ENCODE measurements at places on chromosomes 7 and 10. TPM values are rescaled to one million over a fixed set of nuclear protein-coding genes. Genes with fewer than 3 reads are reported as not detected.

DNA sequence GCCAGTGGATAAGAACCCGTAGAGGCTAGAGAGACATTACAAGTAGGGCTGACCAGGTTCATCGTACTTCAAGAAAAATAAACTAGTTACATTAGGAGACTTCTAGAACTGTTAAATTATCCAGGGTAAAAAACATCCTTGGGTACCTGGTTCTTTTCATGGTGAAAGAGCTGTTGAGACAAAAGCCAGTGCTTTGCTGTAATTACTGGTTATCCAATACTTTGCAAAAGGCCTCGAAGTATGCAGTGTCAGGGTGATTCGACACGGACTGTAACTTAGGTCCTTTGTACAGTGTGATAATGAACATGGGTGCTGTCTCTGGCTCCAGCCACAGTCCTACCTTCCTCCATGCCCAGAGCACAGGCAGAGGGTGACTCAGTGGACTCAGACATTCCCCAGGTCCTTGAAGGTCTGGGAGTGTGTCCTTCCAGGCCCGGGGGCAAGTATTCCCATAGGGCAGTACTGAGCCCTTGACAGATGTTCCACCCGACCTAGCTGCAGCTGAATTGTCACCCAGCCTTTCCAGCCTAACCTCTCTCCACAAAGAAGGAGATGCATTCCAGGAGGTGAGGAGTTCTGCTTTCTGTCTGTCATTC, 123.6 kb upstream of the TMEM72 start:
- ATAC-seq, result no peak

DNA sequence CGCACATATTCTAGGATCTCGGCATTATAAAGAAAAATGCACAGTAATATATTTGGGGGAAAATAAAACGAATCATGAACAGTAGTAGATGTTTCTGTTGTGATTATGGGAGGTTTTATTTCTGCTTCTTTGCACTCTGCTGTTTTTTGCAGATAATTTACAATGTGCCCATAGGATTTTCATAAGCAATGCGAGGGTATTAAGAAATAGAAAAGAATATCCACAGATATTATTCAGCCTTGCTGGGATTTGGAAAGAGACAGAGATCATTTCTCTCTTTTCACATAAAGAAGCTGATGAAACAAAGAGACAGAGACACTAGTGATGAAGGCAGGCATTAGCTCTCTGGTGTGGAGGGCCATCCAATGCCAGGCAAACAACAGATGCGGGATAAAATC, 158.6 kb downstream of the KCNMA1 start:
- no peak for ATAC-seq

- ATAC-seq, result peak; percentile 2
Measured at GRCh38 chr10:131901181-131901829, 497 bp downstream of the PPP2R2D start.

DNA sequence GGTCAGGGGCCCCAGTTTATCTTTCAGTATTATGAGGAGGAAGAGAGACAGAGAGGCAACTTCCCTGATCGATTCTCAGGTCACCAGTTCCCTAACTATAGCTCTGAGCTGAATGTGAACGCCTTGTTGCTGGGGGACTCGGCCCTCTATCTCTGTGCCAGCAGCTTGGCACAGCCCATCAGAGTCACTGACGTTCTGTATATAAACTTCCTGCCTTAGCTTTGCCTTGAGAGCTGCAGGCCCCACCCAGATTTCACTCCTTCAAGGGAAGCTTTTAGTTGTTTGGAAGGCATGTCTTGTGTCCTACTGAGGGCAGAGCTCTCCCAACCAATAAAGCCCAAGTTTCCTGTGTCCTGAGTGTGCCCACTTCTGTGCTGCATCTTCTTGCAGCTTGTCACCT, 242.5 kb upstream of the PRSS58 start:
- ATAC-seq, result peak; percentile 44

DNA sequence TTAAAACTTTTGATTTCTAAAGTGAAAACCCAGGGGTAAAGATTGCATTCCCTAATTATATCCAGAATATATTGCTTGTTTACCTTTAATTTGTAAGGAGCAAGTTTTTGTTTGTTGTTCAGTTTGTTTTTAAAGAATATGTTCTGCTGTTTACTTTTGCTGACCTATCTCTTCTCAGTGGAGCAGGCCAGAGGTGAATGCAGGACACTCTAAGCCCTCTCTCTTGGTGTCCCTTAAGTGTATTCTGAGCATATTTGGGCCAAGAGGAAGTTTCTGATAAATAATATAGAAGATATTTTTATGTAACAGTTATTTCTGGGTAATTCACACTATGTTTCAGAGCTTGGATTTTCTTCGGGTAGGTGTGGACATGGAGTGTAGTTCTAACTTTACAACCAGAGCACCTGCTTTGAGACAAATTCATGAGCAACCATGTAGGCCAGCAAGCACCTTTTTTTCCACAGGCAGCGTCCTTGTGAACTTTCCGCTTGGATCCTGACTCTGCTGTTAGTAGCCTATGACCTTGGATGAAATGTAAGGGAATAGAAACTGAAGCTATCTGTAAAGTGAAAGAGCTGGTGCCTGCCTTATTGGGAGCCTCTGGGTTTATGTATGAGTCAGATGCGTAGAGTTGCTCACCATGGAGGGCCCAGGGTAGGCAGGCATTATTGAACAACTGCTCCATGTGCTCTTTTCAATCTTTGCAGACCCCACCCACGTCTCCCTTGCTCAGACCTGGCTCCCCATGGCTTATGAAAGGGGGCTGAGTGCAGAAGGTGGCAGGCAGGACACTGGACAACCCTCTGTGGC, 16.1 kb downstream of the OGDH start:
- peak; percentile 83 for ATAC-seq

DNA sequence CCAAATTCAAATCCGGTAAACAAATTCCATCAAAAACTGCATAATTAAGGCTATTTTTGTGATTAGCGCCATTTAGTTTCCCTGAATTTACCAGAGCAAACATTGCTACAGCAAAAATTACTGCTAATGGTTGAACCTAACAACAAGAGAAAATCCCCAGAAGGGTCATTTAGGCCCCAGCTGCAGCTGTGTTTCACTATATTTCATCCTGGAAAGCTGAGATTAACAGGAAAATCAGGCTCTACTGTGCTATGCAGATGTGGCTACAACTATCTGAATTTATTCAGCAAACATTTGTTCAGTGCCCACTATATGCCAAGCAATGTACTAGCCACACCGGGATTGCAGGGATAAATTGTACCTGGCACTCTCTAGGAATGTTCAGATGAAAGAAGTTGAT, 104.0 kb downstream of the PON1 start:
- no peak for ATAC-seq

DNA sequence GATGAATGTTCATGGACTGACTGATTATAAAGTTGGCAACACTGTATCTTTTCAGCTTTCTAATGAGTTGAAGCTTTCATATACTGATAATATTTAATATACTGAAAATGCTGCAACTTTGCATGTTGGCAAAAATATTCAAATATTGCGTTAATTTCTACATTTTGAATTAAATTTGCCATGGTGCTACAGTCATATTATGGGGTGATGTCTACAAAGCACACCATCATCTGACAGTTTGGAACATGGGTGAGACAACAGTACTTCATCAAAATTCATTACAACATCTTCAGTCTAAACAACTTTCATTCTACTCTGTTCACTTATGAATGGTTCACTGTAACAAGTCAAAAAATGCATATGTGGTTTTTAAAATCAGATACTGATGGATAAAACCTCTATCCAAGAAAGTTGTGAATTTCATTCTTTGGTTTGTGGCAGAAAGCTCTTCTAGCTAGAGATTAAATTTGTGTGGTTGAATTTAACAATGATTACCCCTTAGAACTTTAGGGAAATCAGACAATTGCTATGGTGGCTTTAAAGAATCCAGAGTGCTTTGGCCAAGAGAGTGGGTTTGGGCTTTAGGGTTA, 136.4 kb downstream of the TMEM26 start:
- no peak for ATAC-seq

DNA sequence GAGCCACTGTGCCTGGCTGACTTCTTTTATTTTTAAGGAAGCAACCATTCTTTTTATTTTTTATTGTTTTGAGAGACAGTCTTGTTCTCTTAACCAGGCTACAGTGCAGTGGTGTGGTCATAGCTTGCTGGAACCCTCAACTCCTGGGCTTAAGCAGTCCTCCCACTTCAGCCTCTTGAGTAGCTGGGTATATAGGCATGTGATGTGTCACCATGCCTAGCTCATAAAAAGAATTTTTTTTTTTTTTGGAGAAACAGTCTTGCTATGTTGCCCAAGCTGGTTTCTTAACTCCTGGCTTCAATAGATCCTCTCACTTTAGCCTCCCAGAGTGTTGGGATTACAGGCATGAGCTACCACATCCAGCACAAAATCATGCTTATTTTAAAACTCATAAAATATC, 5.8 kb downstream of the MCU start:
- no peak for ATAC-seq

- ATAC-seq, result no peak
Measured at GRCh38 chr7:47622586-47622945, 40.7 kb upstream of the TNS3 start.

GRCh38 chr10:100469756-100470155, 6.9 kb downstream of the WNT8B start:
- ATAC-seq, result no peak

DNA sequence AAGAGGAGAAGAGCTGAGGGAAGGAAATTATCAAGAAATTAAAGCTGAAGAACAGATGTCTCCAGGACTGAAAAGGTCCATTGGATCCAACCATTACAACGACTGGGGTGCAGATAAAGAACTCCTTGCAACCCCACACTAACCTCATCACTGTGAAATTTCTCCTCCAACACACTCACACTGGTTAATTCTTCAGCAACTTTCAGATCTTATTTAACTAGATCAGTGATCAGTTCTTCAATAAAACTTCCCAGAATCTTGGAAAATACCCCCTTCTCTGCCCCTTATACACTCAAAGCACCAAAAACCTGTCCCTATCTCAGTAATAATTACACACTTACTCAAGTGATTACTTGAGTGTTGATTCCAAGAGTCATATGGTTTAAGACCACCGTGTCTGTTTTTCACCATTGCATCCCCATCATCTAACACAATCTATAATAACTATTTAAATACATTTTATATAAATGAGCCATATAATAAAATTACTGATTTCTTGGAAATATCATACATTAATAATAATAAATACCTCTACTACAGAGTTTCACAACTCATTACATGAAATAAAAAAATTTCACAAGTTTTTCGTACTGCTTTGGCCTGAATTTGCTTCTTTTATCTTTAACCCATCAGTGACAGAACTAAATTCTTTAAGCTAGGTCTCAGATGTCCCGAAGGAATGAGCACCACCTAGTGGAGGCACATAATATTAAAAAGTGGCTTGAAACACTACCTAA, 123.7 kb downstream of the MPP7 start:
- peak; percentile 58 for ATAC-seq

GRCh38 chr7:116785843-116786242, 76.5 kb upstream of the CAPZA2 start:
- ATAC-seq, result no peak

DNA sequence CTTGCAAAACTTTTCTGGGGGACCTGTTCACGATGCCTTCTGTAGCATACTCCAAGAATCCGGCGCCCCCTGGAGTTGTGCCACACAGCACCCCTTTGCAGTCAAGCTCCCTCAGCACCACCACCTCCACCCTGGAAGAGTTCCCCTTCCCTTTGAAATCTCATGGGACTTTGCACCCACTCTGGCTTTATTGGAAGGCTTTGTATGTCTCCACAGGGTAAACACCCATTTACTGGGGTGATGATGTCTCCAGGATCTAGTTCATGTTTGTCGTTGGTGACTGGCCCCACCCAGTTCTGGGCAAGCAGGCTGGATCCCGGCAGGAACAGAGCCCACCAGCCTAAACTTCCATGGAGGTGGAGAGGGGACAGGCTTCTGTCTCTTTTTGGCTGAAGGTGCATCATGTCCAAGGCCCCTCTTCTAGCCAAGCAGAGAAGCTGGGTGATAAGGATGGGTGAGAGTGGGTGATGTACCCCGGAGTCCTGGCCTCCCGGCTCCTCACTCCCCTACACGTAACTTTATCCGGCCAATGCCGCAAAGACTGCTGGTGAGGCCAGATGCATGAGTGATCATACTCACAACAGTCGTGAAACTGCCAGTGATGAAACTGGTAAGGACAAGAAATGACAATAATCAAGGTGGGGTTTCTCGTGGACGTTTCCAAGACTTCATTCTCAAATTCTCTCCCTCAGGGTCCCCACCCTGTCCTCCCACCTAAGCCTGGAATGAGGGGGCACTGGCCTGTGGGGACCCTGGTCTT, 695 bp upstream of the CLDN4 start:
- no peak for ATAC-seq

DNA sequence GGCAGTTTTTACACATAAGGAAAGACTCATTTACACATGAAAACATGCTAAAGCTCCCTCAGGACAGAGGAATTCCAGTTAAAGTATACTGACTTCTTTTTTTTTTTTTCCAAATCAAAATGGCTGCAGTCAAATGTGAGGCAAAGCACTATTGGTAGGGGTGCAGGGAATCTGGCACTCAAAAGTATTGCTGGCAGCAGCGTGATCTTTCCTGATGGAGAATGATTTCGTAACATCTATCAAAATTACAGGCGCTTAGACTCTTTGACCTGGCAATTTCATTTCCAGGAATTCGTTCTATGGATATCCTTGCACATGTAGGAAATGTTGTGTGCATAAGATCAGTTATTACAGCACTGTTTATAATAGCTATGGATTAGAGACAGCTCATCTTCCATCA, 65.7 kb downstream of the VSTM4 start:
- ATAC-seq, result no peak

GRCh38 chr10:101103430-101103829, 27.7 kb upstream of the TLX1 start:
- no peak for ATAC-seq

GRCh38 chr10:15052121-15052520, 8.4 kb downstream of the OLAH start:
- no peak for ATAC-seq

- no peak for ATAC-seq
Measured at GRCh38 chr7:12550956-12551355, 19.6 kb upstream of the SCIN start.

GRCh38 chr10:114632869-114633715, 25.0 kb downstream of the ABLIM1 start:
- ATAC-seq, result peak; percentile 37

GRCh38 chr10:21130108-21130507, 233.0 kb upstream of the NEBL start:
- ATAC-seq, result no peak

The TAC1 gene
- not detected for total RNA-seq

The NPFFR1 gene
- not detected for total RNA-seq

The RNF32 gene
- 2.0 TPM for total RNA-seq

The TMEM176A gene
- not detected for total RNA-seq

The LFNG gene
- total RNA-seq, result 42.6 TPM

The SLC26A5 gene
- total RNA-seq, result not detected

The ZNF488 gene
- total RNA-seq, result 0.08 TPM
